Activated CD4-positive, alpha-beta T cell treated with anti-CD3 and anti-CD28 coated beads, Interleukin-2, amount 50 U/mL, for 48 hours (primary cell): ENCODE measurements at places on chromosomes 16 and 17.
A peak's percentile ranks its signal among the peaks of the same experiment; 100 is the strongest.

DNA sequence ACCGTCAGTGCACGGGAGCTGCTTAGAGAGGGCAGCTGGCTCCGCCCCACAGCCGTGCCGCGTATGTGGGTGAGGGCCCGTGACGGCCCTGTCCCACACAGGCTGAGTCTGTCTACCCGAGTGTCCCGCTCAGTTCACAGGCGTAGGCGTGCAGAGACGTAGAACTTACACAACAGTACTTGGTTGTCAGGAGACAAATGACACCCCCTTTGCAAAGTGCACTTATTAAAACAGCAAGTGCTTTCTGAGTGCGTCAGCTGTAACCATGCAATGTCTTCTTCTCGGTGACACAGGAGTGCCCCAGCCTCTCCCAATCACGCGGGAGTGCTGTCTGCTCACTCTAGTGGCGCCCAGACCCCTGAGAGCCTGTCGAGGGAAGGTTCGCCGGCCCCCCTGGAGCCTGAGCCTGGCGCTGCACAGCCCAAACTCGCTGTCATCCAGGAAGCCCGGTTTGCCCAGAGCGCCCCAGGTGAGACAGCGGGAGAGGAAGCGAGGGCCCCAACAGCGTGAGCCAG, 64.2 kb downstream of the FOXK2 start:
- no peak for DNase-seq

DNA sequence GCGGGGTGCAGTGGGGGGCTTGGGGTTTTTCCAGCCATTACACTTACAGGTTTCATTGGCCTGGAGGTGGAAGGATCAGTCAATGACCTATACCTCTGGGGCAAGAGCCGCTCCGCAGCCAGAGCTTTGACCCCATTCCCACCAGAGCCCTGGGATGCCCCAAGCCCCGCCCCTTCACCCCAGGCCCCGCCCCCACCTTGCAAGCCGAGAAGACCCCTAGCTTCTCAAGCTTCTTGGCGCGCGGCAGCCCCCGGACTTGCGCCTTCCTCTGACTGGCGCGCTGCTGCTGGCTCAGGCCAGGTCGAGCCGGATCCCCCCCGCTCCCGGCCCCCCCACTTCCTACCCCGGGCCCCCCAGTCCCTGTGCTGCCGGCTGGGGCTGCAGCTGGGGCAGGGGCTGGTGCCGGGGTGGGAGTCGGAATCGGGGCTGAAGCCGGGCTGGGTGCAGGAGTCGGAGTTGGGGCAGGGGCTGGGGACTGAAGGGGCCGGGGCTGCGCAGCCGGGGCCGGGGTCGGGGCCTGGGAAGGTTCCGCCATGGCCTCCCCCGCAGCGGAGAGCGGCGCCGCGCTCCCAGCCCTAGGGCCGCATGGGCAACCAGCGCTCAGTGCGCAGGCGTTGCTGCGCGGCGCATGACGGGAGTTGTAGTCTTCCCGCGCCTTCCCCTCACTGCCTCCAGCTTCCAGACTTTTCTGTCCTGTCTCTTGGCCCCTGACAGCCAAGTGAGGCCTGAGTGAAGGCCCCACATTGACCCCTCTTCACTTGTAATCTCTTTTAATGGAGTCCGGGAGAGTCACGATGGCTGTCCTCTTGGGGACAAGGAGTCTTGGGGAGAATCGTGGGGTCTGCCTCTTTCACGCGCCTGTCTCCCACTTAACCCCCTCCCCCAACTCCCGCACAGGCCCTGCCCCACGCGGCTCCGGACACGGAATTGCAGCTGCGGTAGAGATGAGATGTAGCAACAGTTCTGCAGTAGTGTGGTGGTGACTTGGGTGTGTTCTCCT, at the start of gene KAT2A:
TSS of gene KAT2A (minus strand) at position 598 of the 1,000 bp plus-strand sequence. CDS start at position 535, 63 bp downstream.
- peak; percentile 81 for DNase-seq

DNA sequence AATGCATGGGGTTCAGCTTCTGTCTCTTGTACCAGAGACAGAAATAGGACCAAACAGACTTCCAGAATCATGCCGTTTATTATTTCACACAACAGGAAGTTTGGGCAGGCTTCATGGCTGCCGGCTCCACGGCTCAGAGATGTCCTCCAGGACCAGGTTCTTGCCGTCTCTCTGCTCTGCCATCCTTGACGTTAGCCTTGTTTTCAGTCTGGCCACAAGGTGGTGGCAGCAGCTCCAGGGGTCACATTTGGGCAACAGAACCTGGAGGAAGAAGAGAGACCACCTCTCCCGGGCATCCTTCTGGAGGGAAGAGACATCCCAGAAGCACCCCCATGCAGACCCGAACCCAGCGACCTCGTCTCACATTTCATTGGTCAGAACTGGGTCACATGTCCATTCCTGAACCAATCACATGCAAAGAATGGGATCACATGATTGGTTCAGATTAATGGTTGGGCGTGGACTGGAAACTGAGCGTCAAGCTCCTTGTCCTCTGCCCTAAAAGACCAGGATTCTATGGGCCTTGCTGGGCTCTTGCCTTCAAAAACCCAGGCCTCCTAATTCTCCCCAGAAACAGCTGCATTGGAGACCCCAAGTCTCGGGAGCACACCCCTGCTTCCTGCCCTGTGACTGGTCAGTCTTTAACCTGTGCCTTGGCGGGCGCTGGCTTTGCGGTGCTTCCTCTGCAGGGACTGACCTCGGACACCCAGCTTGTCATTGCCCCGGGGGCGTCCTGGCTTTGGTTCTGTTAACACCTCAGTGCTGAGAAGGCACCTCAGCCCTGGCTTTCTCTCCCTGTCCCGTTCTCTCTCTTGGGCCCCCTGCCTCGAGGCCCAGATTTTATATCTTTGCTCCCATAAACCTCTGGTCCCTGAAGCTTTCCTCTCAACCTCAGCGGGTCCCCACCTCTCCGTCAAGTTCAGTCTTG, 63.3 kb downstream of the IRF8 start:
- no peak for DNase-seq

DNA sequence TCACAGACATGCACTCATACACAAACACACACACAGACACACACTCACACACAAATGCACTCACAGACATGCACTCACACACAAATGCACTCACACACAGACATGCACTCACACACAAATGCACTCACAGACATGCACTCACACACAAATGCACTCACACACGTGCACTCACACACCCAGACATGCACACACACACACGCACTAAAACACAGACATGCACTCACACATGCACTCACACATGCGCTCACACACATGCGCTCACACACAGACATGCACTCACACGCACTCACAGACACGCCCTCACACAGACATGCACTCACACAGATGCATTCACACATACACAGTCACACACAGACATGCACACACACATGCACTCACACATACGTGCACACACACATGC, 2.7 kb upstream of the ZNF469 start:
- no peak for DNase-seq

- no peak for DNase-seq
Observed at GRCh38 chr16:80996688-80997138, 10.0 kb downstream of the CMC2 start.

GRCh38 chr17:38541281-38541680, 64.5 kb downstream of the SRCIN1 start:
- DNase-seq: no peak

- no peak for DNase-seq
Observed at GRCh38 chr16:17339764-17340541, 130.8 kb downstream of the XYLT1 start.

DNA sequence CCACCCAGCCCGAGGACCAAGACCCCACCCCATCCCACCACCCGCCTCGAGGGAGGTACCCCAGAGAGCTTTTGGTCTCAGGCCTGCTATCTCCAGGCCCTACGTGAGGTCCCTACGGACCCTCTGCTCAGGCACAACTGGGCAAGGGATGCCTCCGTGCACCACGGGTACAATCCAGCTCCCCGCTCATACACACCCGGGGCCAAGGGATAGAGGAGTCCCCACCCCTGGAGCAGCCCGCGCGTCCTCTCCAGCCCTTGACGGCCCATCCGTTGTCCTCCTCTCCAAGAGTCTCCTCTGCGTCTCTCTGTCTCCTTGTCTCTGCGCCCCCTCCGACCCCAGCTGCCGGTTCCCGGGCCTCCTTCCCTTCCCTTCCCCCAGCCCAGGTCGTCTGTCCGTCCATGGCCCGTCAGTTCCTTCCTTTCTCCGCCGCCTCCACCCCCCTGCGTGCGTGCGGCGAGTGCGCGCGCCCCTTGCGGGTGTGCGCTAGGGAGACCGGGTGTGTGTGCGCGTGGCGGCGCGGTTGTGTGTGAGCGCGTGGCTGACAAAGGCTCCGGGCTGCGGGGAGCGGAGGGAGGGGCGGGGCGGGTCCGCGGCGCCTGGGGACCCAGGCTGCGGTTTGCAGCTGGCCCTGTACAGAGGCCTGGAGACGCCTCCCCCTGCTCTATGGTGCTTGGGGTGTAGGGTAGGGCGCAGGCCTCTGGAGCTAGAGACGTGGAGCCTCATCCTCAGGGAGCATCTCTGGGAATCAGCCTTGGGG, 930 bp downstream of the SPNS2 start:
- peak; percentile 24 for DNase-seq

DNA sequence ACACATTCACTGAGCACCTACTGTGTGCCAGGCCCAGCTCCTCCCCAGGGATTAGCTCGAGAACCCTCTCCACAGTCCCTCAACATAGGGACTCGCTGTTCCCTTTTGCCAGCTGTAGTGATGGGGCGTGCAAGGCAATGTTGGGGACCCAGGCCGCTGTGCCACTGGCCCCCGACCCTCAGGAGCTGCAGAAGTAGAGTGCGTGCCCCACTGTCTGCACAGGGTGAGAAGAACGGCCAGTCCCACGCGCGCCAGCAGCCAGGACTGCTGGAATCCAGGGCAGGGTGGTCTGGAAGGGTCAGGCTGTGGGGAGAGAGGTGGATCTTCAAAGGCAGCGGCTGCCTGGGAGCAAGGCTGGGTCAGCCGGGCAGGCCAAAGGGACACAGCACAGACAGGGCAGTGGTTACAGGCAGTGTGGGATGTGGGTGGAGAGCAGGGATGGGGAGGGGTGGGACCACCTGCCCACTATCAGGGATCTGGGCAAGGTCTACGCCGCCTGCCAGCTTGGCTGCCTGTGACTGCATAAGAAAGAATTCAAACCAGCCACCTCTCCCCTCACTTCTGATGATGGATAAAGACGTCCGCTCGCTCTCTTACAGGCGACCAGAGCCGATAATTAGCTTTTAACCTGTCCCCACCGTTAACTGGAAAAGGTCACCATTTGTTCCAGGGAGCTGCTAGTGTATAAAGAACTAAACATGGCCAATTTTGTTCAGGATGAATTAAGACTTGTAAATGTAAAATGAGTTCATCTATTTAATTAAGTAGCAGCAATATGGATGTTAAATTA, 86.7 kb upstream of the GSE1 start:
- no peak for DNase-seq

DNA sequence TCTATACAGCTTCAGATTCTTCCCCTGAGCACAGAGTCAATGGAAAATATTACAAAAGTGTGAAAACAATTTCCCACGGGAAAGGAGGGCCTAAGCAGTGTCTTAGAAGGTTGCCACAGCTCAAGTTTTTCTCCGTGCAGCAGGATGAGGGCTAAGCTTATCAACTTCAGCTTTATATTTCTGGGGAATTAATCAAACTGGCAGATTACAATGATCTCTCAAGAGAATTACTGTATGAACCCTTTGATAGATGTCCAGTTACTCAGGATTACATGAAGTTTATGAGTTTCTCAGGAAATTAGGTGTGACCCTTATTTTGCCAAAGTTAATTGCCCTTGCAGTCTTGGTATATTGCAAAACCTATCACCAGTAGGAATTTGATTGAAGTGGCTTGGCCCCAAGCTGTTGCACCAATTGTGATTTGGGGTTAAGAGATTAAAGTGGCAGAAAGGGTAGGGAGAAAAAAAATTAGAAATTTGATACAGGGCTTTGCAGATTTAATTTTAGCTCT, 298.4 kb downstream of the MAP2K6 start:
- no peak for DNase-seq

DNA sequence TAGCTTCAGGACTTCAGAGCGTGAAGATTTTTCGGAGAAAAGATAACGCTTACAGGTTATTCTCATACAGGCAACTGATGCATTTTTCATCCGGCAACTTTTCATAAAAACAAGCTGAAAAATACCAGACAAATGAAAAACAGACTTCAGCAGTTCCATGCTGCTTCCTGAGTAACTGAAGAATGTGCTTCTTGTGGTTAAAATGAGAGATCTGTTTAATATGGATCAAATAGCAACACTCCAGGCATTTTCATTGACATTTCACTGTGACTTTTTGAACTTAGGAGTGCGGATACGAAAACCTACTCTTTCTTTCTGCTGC, 705 bp upstream of the PITPNC1 start:
- no peak for DNase-seq

- peak; percentile 65 for DNase-seq
Observed at GRCh38 chr16:21083729-21084268, 66.8 kb downstream of the DNAH3 start.

- no peak for DNase-seq
Observed at GRCh38 chr16:76900285-76901263, 290.4 kb upstream of the MON1B start.

DNA sequence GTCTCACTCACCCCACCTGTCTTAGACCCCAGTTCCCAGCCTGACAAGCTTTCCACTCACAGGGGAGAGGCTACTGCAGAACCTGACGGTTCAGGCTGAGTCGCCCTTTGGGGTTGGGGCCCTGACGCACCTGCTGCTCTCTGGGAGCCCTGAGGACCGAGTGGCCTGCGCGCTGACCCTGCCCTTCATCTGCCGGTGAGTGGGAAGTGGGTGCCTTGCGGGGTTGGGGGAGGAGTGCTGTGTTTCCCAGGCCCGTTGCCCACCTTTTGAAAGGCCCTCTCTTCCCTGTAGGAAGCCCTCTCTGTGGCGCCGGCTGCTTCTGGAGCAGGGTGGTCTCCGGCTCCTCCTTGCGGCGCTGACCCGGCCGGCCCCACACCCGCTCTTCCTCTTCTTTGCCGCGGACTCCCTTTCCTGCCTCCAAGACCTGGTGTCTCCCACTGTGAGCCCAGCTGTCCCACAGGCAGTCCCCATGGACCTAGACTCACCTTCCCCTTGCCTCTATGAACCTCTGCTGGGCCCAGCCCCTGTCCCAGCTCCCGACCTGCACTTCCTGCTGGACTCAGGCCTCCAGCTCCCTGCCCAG, 6.1 kb upstream of the TGFB1I1 start:
- DNase-seq: no peak

DNA sequence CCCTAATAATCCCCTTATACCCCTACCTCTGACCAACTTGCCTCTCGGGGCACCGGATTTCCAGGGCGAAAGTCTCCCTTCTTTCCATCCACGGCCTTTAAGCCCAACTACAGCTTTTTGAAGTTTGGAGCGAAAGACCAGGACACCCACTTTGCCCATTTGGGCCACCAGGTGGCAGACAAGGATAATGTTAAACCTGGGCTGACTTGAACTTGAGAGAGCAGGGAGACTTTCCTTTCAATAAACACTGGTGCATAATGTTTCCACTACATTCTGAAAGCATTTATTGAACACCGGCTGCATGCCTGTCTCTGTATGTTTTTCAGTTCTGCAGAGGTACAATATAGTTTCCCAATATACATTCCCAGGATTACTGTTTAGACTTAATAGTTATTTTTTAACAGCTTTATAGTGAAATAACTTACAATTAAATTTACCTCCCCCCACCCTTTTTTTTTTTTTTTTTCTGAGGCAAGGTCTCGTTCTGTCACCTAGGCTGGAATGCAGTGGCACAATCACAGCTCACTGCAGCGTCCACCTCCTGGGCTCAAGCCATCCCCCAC, 6.9 kb upstream of the CES3 start:
- peak; percentile 82 for DNase-seq
